Activated naive CD8-positive, alpha-beta T cell treated with anti-CD3 and anti-CD28 coated beads for 36 hours (primary cell): ENCODE measurements at places on chromosomes 5 and 9. TPM values are rescaled to one million over a fixed set of nuclear protein-coding genes. Genes with fewer than 3 reads are reported as not detected.

TLX3 gene
- total RNA-seq = not detected

PCDHA1 gene
- not detected for total RNA-seq

NACC2 gene
- 5.3 TPM for total RNA-seq

CCL21 gene
- total RNA-seq = not detected

GRCh38 chr9:114108016-114108833, 9.1 kb upstream of the KIF12 start:
- no peaks in the 10 kb centered on the region for H3K4me1 ChIP-seq

DNA sequence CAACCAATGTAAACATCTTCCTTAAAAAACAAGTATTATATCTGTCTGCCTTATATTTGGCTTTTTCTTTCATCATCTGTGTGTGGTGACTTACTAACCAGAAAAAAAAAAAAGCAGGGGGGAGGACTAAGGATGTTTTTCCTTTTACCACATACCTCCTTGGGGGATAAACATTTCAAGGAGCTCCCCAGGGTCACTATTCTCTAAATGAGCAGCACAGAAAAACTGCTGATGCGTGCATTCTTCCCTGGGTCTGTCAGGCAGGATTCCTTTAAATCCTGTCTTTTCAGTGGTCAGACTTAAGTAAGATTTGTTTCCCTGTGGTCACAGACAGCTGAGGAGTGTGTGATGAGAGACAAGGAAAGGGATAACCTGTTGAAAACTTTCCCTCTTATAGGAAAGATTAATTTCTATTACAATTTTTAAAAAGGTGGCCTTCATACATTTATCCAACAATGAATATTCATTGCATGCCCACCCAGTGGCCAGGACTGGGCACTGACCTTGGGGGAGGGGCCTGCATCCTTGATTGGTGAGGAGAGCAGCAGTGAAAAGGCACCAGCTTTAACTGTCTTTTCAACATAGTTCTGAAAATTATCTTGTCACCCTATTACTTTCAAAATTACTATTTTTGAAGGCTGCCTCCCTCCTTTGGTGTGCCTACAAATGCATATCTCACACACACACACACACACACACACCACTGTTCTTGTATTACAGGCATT, 123.1 kb downstream of the TLE4 start:
- no peak for DNase-seq
- no peaks in the 10 kb centered on the region for H3K27me3 ChIP-seq
- H3K36me3 ChIP-seq = peaks cover 14% of the 10 kb centered on the region
- no peak overlapping the region for H3K4me3 ChIP-seq
- peaks cover 58% of the 10 kb centered on the region for H3K4me1 ChIP-seq

DNA sequence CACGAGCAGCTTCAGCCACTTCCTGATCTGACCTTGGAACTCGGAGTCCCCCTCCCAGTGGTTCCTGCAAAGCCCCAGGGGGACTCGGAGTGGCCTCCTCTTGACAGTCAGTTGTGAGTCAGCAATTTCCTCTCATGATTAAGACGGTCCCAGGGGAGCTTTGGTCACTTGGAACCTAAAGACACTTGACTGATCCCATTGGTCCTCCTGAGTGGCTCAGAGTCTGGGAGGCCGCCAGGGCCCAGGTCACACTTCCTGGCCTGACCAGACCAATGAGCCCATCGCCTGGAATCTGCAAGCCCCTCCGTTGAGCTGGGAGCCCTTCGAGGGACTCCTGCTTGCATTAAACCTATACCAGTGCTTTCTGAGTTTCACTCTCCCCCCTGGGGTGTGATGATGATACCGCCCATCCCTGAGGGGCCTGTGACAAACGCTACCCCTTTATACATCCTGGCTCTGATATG, 29.1 kb downstream of the TSPAN17 start:
- no peak overlapping the region for H3K4me3 ChIP-seq
- H3K4me1 ChIP-seq = no peaks in the 10 kb centered on the region
- peaks cover 49% of the 10 kb centered on the region for H3K27me3 ChIP-seq
- H3K36me3 ChIP-seq = no peaks in the 10 kb centered on the region

- DNase-seq = no peak
- H3K27ac ChIP-seq = no peak overlapping the region
- no peak overlapping the region for H3K4me3 ChIP-seq
- H3K4me1 ChIP-seq = no peaks in the 10 kb centered on the region
- no peaks in the 10 kb centered on the region for H3K36me3 ChIP-seq
- no peaks in the 10 kb centered on the region for H3K27me3 ChIP-seq
Observed at GRCh38 chr5:179786861-179787260, 6.9 kb upstream of the LTC4S start.

DNA sequence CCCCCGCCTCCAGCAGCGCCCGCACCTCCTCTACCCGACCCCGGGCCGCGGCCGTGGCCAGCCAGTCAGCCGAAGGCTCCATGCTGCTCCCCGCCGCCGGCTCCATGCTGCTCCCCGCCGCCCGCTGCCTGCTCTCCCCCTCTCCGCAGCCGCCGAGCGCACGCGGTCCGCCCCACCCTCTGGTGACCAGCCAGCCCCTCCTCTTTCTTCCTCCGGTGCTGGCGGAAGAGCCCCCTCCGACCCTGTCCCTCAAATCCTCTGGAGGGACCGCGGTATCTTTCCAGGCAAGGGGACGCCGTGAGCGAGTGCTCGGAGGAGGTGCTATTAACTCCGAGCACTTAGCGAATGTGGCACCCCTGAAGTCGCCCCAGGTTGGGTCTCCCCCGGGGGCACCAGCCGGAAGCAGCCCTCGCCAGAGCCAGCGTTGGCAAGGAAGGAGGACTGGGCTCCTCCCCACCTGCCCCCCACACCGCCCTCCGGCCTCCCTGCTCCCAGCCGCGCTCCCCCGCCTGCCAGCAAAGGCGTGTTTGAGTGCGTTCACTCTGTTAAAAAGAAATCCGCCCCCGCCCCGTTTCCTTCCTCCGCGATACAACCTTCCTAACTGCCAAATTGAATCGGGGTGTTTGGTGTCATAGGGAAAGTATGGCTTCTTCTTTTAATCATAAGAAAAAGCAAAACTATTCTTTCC, 19.3 kb downstream of the CDKN2A start:
- peaks cover 97% of the 10 kb centered on the region for H3K27me3 ChIP-seq
- peak overlapping the region; percentile 78 for H3K4me3 ChIP-seq
- peaks cover 21% of the 10 kb centered on the region for H3K4me1 ChIP-seq
- peak; percentile 40 for DNase-seq
- peak overlapping the region; percentile 13 for H3K27ac ChIP-seq

- H3K27me3 ChIP-seq = peaks cover 9% of the 10 kb centered on the region
- H3K36me3 ChIP-seq = peaks cover 2% of the 10 kb centered on the region
- H3K4me3 ChIP-seq = no peak overlapping the region
- peaks cover 4% of the 10 kb centered on the region for H3K4me1 ChIP-seq
Observed at GRCh38 chr5:169626779-169627178, 10.3 kb upstream of the DOCK2 start.

DNA sequence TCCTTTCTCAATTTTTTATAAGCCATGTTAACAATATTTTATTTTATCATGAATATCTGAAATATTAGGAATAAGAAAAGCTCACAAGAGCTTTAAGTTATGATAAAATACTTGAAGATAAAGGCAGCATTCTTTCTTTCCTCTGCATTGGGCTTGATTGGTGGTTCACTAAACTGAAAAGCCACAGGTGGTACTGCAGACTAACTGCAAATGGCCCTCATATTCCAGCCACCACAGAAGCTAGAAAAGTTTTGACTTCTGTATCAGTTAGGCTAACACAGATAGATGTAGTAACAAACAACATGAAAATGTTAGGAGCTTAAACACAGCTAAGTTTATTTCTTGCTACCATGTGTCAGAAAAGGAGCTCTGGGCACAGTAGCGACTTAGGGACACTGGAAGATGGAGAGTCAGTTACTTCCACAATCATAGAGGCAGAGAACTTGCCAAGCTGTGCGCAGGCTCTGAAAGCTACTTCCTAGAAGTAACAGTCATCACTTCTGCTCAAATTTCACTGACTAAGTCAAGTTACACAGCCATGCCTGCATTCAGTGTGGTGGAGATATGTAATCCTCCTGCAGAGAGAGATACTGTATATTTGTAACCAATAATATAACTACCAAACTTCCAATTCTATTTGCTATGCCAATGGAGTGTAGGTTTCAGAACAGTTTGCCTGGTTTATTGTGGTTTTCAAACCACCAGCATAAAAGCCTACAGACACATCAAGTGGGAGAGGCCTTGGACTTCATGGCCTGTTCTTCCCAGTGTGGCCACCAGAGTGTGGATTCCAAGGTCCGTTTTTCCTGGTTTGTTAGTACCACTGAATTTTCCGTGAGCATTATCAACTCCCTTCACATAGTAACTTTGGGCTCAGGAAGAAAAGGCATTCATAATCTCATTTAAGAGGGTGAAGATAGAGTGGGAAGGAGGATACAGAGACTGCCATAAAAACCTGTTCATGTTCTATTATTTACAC, 268.3 kb downstream of the PJA2 start:
- no peaks in the 10 kb centered on the region for H3K4me1 ChIP-seq
- H3K27me3 ChIP-seq = no peaks in the 10 kb centered on the region
- no peak overlapping the region for H3K4me3 ChIP-seq
- no peak overlapping the region for H3K27ac ChIP-seq
- DNase-seq = no peak

- no peaks in the 10 kb centered on the region for H3K36me3 ChIP-seq
- no peaks in the 10 kb centered on the region for H3K27me3 ChIP-seq
- no peak overlapping the region for H3K4me3 ChIP-seq
Observed at GRCh38 chr9:113992276-113992951, 85.7 kb downstream of the AMBP start.

- no peak overlapping the region for H3K4me3 ChIP-seq
- no peaks in the 10 kb centered on the region for H3K27me3 ChIP-seq
Observed at GRCh38 chr9:125839317-125839716, 92.1 kb downstream of the PBX3 start.

- DNase-seq = peak; percentile 47
- no peaks in the 10 kb centered on the region for H3K27me3 ChIP-seq
Observed at GRCh38 chr9:21709464-21710058, 92.9 kb upstream of the MTAP start.

DNA sequence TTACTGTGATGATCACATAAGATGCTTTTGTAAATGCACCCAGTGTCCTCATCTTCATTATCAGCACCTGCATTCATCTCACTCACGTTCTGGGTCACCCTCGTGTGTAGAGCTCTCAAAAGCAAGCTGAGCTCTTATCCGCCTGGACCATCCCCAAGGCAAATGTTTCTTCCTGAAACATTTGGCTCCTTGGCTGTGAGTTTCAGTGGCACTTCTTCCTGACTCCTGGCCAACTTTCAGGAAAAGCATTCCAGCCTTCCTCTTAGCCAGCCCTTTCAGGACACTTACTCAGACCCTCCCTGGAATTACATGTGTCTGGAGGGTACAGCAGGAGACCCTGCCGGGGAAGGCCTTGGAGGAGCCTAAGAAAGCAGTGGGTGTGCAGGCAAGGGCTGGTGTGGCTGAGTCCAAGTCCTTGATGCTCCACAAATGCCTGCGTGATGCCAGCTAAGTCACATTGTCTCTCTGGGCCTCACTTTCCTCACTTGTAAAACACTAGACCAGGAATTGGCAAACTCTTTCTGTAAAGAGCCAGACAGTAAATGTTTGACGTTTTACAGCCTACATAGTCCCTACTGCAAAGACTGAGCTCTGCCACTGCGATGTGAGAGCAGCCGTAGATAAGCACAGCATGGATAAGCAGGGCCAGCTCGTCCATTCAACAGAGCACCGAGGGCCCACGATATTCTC, 72.1 kb downstream of the PDE6A start:
- peaks cover 5% of the 10 kb centered on the region for H3K27me3 ChIP-seq
- no peaks in the 10 kb centered on the region for H3K36me3 ChIP-seq
- H3K4me1 ChIP-seq = no peaks in the 10 kb centered on the region
- H3K27ac ChIP-seq = no peak overlapping the region

DNA sequence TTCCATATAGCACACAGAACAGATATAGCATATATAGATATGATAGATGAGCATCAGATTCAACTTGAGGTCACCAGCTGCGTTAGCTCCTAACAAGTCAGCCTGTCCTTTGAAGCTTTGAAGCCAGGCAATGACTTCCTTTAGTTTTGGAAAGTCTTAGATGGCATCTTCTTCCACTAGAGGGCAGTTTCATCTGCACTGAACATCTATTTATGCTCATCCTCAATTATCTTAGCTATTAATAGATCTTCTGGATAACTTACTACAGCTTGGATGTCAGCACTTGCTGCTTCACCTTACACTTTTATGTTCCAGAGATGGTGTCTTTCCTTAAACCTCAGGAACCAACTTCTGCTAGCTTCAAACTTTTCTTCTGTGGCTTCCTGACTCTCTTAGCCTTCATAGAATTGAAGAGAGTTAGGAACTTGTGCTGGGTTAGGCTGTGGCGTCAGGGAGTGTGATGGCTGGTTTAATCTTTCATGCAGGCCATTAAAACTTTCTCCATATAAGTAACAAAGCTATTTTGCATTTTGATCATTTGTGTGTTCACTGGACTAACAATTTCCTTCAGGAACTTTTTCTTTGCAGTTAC, 1401.4 kb downstream of the EFNA5 start:
- no peak for DNase-seq
- H3K27me3 ChIP-seq = no peaks in the 10 kb centered on the region
- H3K4me1 ChIP-seq = no peaks in the 10 kb centered on the region
- H3K4me3 ChIP-seq = no peak overlapping the region
- H3K27ac ChIP-seq = no peak overlapping the region

DNA sequence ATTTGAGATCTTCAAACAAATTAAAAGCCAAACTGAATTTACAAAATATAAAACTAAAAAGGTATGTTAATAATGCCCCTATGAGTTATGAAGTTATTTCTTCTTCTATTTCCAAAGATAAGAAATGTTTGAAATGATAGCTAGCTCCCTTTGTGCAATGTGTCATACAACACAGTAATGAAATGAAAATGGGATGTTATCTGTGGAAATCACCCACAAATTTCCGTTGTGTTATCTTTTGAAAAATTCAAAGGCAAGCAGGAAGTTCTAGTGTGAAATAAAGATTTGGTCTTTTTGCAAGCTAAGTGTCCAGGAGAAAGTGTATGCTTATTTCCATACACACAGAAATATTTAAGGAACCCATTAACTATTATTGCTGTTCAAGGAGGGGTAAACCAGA, 375.3 kb upstream of the PRR16 start:
- H3K27me3 ChIP-seq = peaks cover 4% of the 10 kb centered on the region
- no peak for DNase-seq
- peaks cover 3% of the 10 kb centered on the region for H3K4me1 ChIP-seq

DNA sequence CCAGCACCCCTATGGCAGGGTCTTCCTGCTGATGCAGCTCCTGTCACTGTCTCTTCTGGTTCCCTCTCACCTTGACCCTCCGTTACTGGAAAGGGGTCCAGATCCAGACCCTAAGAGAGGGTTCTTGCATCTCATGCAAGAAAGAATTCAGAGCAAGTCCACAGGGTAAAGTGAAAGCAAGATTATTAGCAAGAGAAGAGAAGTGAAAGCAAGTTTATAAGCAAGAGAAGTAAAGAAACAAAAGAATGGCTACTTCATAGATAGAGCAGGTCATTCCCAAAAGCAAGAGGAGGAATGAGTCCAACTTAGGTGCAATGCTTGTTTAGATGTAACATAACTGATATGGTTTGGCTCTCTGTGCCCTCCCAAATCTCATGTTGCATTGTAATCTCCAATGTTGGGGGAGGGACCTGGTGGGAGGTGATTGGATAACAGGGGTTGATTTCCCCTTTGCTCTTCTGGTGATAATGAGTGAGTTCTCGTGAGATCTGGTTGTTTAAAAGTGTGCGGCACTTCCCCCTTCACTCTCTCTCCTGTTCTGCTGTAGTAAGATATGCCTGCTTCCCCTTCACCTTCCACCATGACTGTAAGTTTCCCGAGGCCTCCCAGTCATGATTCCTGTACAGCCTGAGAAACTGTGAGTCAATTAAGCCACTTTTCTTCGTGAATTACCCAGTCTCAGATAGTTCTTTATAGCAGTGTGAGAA, 183.3 kb downstream of the MED10 start:
- no peak for DNase-seq
- no peaks in the 10 kb centered on the region for H3K4me1 ChIP-seq
- H3K4me3 ChIP-seq = no peak overlapping the region
- H3K27ac ChIP-seq = no peak overlapping the region
- H3K36me3 ChIP-seq = no peaks in the 10 kb centered on the region
- peaks cover 4% of the 10 kb centered on the region for H3K27me3 ChIP-seq

GRCh38 chr5:156407251-156407650, 80.3 kb downstream of the SGCD start:
- H3K4me3 ChIP-seq = no peak overlapping the region
- no peaks in the 10 kb centered on the region for H3K36me3 ChIP-seq
- peaks cover 22% of the 10 kb centered on the region for H3K27me3 ChIP-seq
- no peaks in the 10 kb centered on the region for H3K4me1 ChIP-seq
